ENCODE measurements at places on chromosomes 11 and 22.

- no peak for DNase-seq
Measured at GRCh38 chr22:37824674-37825641, 1.8 kb downstream of the GALR3 start.

GRCh38 chr22:19896665-19897355 lies 42.1 kb upstream of the GNB1L start:
- no peak for DNase-seq

DNA sequence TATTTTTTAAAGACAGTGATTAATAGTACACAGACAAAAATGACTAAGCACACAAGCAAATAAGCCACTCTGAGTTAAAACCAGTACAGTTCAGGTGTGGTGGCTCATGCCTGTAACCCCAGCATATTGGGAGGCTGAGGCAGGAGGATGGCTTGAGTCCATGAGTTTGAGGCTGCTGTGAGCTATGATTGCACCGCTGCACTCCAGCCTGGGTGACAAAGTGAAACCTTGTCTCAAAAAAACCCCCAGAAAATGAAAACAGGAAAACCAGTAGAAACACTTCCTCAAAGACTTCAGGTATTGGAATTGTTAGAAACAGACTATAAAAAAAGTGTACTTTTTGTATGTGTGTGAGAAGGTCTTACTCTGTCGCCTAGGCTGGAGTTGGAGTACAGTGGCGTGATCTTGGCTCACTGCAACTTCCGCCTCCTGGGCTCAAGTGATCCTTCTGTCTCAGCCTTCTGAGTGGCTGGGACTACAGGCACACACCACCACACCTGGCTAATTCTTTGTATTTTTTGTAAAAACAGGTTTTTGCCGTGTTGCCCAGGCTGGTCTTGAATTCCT lies 33.0 kb downstream of the PPP6R2 start:
- DNase-seq = no peak

DNA sequence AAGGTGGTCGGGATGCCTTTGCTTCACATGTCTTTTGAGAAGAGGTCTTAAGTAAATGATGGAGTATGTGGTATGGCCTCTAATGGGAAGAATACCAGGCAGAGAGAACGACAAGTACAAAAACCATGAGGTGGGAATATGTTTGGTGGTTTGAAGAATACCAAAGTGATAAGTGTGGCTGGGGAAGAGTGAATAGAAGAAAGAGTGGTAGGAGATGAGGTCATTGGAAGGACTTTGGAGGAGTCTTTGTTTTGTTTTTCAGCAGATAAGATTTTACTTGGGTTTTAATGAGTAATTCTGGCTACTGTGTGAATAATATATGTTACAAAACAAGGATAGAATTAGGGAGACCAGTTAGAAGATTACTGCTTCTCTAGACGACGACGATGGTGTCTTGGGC lies 515.4 kb downstream of the RAB38 start:
- DNase-seq = no peak

GRCh38 chr11:17472467-17472866 lies 4.2 kb downstream of the ABCC8 start:
- no peak for DNase-seq

DNA sequence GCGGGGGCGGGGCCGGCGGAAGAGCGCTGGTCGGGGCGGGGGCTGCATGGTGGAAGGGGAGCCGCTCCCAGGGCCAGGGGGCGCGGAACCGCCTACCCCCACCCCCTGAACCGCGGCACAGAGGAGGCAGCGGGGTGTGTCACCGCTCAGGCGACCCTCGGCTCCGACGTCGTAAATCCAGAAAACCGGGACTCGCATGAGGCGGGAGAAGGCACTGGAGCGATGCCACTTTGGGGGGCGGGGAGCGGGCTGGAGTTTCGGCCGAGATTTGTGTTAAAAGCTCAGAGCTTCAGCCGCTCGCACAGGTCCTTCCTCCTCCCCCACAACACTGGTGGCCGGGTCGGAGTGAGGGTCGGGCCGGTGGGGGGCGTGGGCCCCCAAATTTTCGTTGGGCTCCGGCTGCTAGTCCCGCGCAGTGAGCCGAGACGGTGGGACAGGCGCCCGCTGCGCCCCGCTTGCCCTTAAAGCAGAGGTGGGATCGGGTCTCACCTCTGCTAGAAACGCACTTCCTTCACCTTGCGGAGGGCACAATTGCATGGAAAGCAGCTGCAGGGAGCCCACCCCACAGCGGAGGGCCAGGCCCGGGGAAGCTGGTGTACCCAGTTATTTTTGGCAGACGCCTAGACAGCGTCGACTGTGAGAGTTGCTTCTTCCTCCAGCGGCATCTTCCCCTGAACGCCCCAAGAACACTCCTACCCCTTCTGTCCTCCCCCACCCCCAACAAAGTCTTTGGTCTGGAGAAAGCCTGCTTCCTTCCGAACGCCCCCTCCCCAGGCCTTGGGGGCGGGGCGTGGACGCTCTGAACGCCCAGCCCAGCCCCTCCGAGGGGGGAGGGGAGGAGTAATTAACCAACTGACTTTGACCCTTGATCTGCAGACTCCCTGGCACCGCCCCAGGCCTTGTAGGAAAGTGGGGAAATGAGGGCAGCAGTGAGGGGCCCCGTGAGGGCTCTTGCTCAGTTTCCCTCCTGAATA lies 1.1 kb downstream of the OVOL1 start:
- no peak for DNase-seq

DNA sequence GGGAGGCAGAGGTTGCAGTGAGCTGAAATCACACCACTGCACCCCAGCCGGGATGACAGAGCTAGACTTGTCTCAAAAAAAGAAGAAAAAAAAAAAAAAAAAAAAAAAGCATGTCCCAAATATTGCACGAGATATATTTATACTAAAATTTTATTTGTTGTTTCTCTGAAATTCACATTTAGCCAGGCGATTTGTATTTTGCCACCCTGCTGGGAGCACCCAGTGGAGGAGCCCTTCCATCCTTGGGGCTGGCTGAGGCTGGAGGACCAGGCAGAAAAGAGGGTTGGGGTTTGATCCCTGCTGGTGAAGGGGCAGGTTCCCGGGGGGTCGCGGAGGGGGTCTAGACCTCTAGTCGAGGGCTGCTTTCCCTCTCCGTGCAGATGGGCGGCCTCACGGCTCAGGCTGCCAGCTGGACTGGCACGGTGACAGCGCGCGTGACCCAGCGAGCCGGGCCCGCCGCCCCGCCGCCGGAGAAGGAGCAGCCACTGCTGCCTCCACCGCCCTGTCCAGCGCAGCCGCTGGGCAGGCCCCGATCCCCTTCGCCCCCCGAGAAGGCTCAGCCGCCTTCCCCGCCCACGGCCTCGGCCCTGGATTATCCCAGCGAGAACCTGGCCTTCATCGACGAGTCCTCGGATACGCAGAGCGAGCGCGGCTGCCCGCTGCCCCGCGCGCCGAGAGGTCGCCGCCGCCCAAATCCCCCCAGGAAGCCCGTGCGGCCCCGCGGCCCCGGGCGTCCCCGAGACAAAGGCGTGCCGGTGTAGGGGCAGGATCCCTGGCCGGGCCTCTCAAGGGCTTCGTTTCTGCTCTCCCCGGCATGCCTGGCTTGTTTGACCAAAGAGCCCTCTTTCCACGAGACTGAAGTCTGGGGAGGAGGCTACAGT lies 952 bp upstream of the CATSPERZ start:
- no peak for DNase-seq

- DNase-seq = no peak
Measured at GRCh38 chr11:125505492-125506080, 9.5 kb upstream of the FEZ1 start.

DNA sequence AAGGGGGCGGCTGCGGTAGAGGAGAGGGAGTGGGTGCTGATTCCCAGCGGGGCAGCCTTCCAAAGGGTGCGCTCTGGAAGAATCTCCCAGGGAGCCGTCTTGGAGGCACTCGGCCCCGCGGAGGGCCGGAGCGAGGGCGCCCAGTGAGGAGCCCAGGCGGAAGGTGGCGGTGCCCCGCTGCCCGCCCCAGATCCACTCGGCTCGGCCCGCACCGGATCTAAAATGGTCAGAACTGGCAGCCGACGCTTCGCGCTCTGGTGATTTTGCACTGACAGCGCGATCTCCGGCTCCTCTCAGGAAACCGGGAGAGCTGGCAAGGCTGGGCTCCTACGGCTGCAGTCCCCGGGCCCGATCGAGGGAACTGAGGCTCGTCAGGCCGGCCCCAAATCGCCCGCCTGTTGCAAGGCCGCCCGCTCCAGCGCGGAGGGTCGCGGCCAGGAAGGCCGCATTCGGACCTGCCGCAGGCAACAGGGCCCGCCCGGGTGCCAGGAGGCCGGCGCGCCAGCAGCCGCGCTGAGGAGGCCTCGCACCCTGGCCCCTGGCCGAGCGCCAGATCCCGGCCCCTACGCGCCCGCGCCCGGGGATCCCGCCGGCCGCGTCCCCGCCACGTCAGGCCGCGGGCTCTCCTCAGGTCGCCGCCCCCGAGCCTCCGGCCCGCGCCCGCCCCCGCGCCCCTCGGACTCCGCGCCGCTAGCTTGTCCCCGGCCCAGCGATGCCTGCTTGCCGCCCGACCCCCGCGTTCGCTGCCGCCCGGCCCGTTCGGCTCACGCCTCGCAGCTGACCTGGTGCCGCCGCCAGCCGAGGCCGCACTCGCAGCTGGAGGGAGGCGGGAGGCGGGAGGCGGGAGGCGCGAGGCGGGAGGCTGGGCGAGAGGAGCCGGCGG lies at the start of gene KLHL22:
Gene KLHL22, minus strand, starts transcription at position 818 of the 883 bp plus-strand sequence. CDS start 6,584 bp downstream, outside the sequence.
- DNase-seq = no peak

DNA sequence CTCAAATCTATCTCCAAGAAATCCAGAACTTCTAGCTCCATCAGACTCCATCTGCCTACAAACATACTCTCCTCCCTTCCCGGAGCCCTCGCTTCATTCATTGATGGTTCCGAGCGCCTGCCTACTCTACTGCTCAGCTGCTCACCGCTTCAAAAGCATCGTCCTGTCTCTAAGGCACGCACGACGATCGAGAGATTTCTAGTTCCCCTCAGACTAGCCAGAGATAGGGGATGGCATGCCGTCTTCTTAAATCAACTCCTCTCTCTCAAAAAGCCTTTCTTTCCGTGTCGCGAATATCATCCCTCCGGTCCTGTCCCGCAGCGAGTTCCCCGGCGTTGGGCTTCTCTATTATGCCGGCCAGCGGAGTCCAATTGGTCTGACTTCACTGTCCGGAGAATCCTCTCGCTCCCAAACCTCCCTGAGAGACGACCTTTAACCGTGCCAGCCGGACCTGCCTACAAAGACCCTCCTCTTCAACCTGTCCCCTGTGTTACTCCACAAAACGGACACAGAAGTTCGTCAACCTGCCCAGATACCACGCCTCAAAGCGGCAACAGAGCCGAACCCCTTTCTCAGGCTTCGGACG lies 592 bp downstream of the EEF1G start:
- no peak for DNase-seq
